Urinary bladder (tissue), 4 donors: ENCODE measurements at places on chromosomes 2 and 18.

- no peak for DNase-seq
Measured at GRCh38 chr18:79566771-79567431, 112.7 kb upstream of the CTDP1 start.

- no peak for DNase-seq
Measured at GRCh38 chr2:138654146-138654545, 126.0 kb downstream of the NXPH2 start.

DNA sequence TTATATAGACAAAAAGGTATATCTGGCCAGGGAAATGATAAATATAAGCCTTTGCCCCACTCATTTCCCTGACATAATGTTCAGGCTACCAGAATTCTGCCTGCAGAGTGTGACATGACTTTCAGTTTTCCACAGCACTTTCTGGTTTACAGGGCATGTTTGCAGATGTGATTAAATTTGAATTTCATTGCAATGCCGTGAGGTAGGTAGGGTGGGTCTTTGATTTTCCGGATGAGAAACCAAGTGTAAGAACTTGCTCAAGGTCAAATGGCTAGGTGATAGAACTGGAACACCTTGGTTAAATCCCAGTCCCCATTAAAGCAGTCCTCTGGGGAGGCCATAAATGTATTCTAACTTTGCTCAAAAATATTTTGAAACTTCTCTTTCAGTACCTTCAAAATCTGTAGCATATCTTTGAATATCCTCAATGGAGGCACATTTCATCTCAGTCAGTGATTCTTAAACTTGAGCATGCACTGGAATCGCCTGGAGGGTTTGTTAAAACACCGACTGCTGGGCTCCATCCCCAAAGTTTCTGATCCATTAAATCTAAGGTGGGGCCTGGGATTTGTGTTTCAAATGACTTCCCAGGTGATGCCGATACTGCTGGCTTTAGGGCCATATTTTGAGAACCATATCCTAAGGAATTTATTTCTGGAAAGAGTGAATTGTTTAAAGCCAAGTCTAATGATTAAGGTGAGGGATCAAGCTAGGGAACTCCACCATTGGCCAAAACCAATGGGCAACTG is 35.0 kb downstream of the MRPL33 start:
- no peak for DNase-seq

GRCh38 chr2:239726091-239726591 is 299.0 kb downstream of the NDUFA10 start:
- no peak for DNase-seq

DNA sequence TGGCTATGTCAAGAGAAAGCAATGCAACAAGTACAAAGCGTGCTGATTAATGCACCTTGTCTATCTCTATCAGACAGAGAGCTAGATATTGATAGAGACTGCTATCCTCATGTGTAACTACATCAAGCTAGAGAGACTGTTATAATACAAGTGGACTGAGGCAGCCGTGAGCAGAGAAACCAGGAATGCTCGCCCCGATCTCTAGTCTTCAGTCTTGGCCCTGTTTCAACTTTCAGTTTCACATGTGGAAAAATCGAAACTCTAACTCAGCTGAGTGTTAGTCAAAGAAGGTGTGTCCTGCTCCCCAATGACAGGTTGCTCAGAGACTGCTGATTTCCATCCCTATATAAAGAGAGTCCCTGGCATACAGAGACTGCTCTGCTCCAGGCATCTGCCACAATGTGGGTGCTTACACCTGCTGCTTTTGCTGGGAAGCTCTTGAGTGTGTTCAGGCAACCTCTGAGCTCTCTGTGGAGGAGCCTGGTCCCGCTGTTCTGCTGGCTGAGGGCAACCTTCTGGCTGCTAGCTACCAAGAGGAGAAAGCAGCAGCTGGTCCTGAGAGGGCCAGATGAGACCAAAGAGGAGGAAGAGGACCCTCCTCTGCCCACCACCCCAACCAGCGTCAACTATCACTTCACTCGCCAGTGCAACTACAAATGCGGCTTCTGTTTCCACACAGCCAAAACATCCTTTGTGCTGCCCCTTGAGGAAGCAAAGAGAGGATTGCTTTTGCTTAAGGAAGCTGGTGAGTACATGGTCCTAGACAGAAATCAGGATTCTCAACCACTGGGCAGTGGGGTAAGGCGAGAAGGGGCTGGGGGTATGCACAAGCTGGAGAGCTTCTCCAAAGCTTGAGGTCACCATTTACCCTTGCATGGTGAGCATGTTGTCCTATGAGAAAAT is at the start of gene RSAD2:
Gene RSAD2, plus strand, starts transcription at position 376 of the 903 bp plus-strand sequence. Its CDS starts 24 bp downstream, at position 400.
- no peak for DNase-seq

- no peak for DNase-seq
Measured at GRCh38 chr2:159562248-159562647, 54.1 kb downstream of the BAZ2B start.

DNA sequence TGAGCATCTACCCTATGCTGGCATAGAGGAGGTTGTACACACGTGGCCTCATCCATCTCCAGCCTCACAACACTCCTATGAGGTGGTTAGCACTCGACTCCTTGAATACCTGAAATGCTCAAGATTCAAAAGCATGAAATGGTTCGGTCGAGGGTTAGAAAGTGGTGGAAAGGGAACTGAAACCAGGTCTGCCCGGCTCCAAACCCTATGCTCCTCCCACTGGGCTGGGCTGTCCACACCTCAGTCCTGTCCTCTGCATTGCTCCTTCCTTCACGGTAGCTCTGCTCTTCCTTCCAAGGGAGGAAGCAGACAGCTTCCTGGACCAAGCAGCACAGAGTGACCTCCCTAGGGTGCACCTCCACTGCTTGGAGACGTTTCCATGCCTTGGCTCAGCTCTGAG is 565.2 kb upstream of the ID2 start:
- DNase-seq, result no peak

- DNase-seq, result no peak
Measured at GRCh38 chr2:28359222-28360057, 33.2 kb upstream of the FOSL2 start.

GRCh38 chr2:18792226-18792629 is 202.9 kb upstream of the NT5C1B start:
- peak; percentile 41 for DNase-seq

GRCh38 chr2:133213651-133214050 is 354.6 kb downstream of the NCKAP5 start:
- no peak for DNase-seq

GRCh38 chr18:35842536-35842935 is 129.9 kb upstream of the RMP24 start:
- DNase-seq, result no peak

DNA sequence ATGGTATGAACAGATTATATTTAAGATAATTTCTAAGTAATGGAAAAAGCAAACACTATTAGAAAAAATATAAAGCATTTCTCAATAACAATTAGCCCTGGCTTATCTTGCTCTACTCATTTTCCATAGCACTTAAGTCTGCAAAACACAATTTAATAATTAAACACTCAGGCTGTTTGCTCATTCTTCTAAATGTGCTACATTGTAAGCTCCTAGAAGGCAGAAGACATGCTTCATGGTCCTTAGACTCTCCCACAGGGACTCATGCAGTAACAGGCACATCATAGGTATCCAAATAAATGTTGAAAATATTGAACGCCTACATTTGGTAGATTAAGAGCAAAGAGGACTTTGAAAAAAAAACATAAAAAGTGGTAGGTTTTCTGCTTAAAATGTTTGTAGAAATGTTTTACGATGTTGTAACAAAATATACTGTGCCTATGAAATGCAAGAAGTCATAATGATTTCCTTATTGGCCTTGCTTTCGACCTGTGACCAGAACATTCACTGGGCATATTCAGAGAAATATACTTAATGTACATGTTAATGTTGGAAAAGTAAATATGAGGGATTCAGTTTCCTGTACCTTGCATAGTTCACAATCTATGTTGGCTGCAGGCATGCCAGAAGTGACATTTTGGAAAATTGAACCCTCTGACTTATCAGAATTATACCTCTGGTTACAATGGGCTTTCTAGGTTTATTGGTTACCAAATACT is 27.2 kb downstream of the G6PC2 start:
- DNase-seq, result no peak

GRCh38 chr2:45739796-45740485 is 88.5 kb downstream of the PRKCE start:
- DNase-seq, result no peak

DNA sequence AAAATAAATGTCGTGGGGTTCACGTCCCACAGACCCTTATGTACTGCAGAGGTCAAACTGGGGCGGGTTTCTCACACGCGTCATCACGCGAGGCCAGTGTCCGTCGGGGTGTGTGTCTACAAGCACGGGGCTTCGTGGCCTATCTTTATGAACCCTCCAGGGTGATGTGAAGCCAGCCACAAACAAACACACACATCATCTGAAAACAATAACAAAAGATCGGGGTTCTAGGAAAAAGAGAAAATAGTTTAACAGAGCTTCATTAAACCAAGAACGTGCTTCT is 23.3 kb downstream of the LDLRAD4 start:
- no peak for DNase-seq

- DNase-seq, result no peak
Measured at GRCh38 chr2:240558236-240558761, 511 bp upstream of the ANKMY1 start.

GRCh38 chr2:109117780-109118179 is 11.2 kb upstream of the SH3RF3 start:
- DNase-seq, result no peak

DNA sequence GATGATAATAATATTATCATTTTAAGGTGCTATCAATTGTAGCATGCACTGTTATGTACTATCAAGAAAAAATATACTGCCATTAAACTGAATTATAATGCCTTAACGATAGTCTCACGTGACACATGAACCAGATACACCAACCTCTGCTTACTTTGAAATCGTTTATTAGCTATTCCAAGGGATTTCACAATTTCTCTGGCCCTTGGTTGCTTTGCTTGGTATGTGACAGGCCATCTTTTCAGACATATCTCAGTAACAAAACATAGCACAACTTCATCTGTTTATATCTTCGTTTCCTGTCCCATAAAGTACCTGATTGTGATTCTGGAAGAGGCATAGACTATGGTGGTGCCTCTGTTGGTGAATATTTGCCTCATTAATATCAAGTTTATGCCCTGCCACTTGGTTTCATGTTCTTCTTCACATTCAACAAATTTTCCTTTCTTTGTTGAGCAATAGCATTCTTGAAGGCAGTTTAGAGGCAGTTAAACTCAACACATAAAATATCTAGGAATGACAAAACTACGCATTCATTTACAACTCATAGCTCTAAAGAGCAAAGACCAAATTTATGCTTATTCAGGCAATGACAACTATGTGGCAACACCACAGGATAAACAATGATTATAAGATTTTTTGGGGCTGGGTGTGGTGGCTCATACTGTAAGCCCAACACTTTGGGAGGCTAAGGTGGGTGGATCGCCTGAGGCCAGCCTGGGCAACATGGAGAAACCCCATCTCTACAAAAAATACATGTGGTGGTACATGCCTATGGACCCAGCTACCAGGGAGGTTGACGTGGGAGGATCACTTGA is 84.3 kb downstream of the MCFD2 start:
- DNase-seq, result no peak

- DNase-seq, result no peak
Measured at GRCh38 chr2:147100406-147101035, 744.3 kb upstream of the ACVR2A start.

DNA sequence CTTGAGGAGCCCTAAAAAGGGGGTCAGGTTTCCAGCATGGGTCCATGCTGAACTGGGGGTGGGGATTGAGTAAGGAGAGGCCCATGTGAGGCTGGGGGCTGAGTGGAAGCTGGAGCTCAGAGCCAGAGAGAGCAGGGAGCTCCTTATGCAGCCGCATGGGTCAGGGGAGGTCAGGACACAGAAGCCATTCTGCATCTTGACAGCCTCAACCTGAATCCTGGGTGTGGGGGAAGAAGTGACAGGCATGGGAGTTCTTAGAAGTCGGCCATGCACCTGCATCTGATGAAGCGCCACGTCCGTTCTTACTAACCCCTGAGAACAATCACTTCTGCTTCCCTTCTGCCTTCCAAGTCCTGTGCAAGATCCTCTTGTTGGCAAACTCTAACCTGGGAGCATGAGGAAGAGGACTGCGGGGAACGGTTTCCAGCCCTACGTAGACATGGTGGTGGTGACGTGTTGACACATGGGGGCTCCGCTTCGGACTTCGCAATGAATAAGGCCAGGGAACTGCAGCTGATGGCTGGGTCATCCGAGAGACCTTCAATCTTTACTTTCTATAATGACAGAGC is 22.3 kb downstream of the GNLY start:
- no peak for DNase-seq

DNA sequence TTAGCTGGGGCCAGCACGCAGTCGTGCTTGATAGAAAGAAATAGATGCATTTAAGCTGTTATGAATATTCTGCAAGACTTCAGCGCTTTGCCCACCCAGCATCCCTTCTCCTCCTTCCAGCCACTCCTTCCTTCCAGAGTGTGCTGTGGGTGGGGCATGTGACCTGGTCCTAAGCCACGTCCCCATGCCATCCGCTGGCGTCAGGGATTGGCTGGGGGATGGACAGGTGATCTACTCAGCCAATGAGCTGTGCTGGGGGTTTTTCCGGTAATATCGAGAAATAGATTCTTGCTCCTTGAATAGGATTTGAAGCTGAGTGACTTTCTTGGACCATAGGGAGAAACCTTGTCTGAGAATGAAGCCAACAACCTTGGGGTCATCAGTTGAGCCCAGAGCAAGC is 4.8 kb upstream of the ZAP70 start:
- no peak for DNase-seq

GRCh38 chr18:72458271-72458670 is 85.9 kb downstream of the CBLN2 start:
- no peak for DNase-seq

- no peak for DNase-seq
Measured at GRCh38 chr2:205776139-205776538, 93.8 kb downstream of the NRP2 start.

DNA sequence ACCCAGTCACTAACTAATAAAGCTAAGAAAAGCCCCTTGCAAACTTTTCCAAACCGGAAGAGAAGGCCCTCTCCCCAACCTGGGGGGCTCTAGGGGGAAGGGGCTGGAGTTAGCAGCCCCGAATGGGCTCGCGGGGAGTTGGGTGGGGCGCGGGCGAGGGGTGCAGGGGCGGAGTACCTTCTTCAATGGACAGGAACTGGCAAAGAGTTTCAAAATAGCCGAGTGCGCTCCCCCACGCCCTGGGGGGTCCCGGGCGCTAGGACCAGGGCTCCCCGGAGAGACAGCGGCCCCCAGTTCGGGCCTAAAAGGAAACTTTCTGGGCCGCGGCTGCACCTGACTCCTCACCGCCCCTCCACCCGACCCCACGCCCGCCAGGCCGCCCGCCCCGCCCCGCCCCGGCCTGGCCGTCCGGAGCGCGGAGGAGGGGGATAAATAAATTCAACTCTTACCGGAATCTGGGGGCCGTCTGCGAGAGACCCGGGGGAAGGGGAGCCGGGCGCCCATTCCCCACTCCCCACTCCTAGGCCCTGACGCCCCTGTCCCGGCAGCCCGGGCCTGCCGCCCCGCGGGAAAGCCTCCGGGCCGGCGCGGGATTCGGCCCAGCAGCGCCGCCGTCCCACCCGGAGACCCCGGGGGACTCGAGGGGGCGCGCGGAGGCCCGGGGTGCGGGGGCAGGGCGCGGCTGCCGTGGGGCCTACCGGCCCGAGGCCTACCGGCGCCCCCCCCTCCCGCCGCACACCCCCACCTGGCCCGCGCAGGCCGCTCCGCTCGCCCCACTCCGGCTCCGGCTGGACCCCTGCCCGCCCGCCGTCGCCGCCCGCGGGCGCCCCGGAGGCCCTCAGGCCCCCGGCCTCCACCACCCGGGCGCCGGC is 868 bp downstream of the INO80D start:
- no peak for DNase-seq
